ENCODE measurements at places on chromosomes 6 and 20.

- no peak for DNase-seq
These were observed 1.2 kb downstream of the DNMT3B start for GRCh38 chr20:32763202-32764004.

GRCh38 chr6:4521070-4521469 lies 255.1 kb upstream of the CDYL start:
- DNase-seq: no peak

GRCh38 chr6:119653329-119653728 lies 303.8 kb upstream of the MAN1A1 start:
- no peak for DNase-seq

GRCh38 chr6:107080036-107080435 lies 35.3 kb downstream of the BEND3 start:
- DNase-seq: no peak

DNA sequence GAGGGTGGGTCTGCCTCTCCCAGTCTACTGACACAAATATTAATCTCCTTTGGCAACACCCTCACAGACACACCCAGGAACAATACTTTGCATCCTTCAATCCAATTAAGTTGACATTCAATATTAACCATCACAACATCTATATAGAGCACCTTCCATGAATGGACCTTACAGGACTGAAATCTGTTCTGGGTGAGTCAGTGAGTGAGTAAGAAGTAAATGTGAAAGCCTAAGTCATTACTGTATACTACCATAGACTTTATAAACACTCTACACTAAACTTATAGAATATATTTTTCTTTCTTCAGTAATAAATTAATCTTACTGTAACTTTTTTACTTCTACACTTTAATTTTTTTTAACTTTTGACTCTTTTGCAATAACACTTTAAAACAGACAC lies 993.8 kb upstream of the MAP3K7 start:
- no peak for DNase-seq

DNA sequence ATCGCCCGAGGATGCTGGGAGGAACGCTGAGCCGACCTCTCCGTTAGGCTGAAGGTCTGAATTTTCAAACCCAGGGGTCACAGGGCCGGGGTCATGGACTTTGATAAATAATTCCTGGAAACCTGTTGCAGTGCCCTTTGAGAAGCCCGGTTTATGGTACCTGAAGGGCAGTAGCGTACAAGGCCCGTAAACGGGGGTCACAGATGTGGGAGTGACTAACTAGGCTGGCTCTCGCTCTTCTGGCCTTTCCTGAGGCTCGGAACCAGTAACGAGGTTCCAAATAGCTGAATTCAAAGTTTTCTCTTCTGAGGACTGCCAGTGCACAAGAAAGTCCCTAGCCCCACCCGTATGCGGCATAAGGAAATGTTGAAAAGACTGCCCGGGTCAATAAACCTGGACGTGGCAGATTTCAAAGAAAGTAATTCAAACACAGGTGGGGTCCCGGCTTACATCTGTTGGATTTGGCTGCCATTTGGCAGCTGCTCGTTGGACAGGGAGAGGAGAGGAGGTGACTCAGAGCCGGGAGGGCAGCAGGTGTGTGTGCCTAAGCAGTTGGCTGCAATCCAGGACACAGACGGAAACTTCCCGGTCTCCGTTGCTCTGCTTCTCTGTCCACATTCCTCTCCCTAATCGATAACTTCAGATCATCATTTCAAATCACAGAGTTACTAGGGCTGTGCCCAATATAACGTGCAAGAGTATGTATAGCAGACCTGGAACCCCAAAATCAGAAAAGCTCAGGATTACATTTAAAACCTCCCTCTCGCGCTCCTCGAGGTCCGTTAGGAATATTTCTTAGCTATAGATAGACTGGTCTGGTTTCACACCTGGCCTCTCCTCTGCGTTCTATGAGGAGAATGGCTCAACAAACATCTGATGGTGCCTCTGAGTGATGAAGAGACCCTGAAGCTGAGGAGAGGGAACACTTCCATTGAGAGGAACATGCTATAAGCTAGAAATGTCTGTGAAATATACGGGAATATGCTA lies 765 bp upstream of the GMDS start:
- peak; percentile 34 for DNase-seq

DNA sequence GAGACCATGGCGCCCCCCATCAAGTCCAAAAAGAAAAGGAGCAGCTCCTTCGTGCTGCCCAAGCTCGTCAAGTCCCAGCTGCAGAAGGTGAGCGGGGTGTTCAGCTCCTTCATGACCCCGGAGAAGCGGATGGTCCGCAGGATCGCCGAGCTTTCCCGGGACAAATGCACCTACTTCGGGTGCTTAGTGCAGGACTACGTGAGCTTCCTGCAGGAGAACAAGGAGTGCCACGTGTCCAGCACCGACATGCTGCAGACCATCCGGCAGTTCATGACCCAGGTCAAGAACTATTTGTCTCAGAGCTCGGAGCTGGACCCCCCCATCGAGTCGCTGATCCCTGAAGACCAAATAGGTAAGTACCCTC lies 41.7 kb upstream of the NAA20 start:
- no peak for DNase-seq

DNA sequence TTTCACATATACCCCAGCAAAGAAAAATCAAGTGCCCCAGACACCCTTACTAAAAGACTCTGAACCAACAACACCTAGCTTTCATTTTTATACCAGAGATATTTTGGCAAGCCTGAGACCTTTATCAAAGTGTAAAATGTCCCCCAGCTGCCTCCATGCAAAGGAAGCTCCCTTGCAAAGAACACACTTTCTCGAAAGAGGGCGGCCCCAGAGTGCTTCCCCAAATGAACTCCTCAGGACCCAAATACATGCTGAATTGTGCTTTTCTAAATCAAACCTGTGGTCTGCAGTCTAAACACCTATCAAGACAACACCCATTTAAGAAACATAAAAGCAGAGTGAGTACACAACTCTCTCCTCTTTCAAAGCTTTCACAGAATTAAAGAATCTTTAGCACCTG lies 490 bp downstream of the IPCEF1 start:
- DNase-seq: no peak

- no peak for DNase-seq
These were observed 7.8 kb upstream of the KHDC1L start for GRCh38 chr6:73233048-73233447.

DNA sequence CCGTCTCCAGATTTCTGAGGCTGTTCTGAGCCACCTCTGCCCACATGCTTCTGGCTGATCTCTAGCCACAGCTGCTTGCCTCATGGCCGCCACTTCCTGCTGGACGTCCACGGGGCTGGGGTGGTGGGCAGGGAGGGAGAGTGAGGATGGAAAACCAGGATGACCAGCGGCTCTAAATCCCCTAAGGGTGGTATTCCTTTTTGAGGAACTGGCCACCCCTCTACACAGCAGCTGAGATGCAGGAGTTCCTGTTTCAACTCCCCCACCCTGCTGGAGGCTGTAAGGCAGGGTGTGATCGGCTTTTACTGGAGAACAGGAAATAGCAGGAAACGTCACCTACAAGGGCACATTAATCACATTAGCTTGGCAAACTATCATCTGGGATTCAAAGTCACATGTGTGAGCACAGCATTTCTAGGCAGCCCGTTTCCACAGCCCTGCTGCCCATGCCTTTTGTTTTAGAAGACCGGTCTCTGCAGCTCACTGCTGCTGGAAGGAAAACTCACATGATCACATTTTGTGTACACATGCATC lies 181.6 kb upstream of the ECI2 start:
- no peak for DNase-seq

DNA sequence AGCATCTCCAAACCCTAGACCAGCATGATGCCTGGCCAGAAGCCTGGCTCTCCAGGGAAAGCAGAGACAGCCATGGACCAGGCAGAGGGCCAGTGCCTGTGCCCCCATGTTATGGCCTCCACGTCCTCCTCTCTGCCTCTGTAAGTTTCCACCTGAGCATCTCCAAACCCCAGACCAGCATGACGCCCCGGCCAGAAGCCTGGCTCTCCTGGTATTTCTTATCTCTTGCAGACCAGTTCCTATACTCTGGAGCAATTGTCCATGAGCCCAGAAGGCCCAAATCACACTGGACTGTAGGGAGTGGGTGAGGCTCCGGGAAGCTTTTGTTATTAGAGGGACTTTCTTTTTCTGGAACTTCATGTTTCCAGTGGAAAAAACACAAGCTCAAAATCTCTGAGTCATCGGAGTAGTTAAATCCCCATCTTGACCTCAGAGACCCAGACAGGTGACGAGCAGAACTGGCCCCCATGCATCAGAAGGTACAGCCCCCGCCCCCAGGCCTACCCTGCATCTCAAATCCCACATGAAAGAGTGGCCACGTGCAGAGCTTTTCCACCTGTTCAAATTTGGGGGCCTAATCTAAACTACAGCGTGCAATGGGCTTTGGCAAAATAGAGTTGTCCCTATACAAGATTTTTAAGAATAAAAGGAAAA lies 110.2 kb upstream of the FOXQ1 start:
- DNase-seq: no peak

DNA sequence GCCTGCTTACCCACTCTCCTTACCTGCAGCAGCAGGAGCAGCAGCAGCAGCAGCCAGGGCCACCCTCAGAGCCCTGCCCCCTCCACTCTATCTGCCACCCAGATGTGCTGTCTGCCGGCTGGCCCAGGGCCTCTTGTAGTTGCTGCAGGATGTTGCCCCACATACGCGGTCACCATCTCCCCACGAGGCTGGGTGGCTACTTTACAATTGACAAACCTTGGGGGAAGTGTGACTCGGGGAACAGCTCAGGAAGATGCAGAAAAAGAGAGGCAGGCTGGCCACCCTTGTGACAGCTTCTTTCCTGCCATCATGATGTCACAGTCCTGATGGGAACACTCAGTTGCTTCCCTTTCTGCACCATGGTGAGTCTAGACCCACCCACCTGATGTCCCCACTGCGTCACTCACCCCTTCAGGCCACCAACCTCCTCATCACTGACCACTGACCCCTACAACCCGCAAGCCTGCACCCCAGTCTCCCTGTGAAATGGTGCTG lies 14.5 kb downstream of the TREM1 start:
- no peak for DNase-seq

DNA sequence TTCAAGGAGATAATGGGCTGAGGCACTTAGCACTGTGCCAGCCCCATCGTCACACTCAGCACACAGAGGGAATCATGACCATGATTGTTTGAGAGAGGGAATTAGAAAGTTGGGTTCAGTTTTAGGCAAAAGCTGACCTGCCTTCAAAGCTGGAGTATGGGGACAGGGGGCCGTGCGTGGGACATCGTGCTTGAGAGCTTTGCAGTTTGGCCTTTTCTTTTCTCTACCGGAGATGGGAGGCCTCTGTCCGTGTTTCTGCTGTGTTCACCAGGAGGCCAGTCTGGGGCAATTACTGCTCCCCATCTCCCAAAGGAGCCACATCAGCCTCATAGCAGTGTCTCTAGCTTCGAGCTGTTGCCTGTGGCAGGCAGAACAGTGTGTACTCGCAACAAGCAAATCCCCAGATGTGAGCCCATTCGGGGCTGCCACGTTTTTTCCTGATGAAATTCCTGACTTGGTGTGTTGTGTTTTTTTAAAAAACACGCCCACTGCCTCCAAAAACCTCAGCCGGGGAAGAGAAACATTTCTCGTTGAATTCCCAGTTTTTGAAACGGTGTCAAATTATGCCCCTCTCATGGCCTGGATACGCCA lies 20.2 kb downstream of the EYA2 start:
- no peak for DNase-seq

GRCh38 chr6:108176281-108177089 lies 10.7 kb downstream of the NR2E1 start:
- DNase-seq: no peak

DNA sequence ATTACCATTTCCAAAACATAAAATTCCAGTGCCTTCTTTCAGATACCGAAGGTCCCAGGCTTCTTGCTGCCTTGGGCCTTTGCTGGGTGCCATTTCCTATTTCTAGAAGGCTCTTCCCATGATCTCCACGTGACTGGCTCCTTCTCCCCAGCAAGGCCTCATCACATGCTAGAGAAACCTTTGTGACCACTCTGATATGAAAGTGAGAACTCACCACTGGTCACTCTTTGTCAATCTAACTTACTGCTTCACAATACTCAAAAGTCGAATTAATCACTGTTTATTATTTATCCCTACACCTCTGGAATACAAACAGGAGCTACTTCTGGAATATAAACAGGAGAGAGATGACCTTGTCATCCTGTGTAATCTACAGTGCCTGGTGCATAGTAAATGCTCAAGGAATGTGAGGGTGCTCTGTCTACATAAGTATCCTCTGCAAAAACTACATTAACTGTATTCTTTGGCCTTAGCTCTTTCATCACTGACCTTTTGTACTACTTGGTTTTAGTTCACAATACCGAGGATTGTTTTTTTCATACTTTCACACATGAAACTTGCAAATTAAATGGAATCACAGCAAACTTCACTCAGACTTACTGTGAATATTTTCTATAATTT lies 1.6 kb downstream of the STX7 start:
- DNase-seq: no peak

GRCh38 chr20:41007481-41007880 lies 21.1 kb upstream of the TOP1 start:
- no peak for DNase-seq

DNA sequence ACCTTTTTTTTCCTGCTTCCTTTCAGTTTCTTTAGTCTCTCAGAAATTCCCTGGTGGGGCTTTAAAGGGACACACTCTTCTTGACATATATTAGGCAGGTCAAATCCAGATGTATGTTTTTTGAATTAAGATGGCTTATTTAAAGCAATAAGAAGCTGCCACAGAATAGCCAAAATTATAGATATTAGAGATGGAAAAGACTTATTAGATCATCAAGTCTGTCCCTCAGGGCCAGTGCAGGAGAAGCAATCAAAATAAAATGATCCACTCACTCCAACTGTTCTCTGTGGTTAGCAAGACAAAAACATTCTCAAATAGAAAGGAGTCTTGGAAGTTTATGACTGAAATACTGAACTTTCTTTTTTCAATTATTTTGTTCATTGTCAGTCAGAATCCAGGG lies 462.8 kb downstream of the CDC5L start:
- no peak for DNase-seq

DNA sequence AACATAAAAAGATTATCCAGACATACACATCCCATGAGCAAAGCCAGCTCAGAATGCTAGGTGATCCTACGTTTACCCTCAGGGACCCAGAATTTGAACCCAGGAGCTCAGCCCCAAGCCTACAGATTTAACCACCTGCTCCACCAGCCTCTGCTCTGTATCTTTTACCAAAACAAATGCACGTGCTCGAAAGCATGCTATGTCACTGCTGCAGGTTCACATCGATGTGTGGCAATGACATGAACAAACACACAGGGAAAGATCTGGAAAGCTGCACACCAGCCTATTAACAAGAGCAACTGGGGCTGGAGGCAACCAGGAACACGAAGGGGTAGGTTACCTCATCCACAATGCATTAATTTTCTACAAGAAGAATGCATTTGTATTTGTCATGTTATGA lies 32.1 kb downstream of the PREX1 start:
- no peak for DNase-seq
